ENCODE measurements at places on chromosomes 5 and 9. TPM values are rescaled to one million over a fixed set of nuclear protein-coding genes. Genes with fewer than 3 reads are reported as not detected.

FAM170A gene
- polyA plus RNA-seq, result not detected

RARS1 gene
- 80.4 TPM for polyA plus RNA-seq

EIF4E1B gene
- not detected for polyA plus RNA-seq

DNA sequence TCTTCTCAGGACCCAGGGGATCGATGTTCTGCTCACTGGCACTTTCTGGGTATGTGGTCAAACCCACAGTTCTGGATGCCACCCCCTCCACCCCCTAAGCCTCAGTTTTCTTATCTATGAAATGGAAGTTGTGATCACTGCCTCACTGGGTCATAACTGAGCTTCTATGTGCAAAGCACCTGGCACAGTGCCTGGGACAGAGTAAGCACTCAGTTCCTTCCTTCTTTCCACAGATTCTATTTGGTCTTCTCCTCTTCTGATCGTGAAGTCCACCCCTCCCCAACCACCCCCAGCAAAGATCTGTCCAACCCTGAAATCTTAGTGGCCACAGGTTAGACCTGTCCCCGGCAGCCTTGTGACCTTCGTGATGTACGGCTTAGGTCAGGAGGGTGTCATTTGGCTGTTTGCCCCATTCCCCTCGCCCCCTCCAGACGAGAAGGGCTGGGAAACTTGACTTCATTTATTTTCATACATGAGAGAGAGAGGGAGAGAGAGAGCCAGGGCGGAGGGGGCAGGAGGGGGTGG, 181.4 kb downstream of the FGF18 start:
- DNase-seq, result peak; percentile 16

All from IMR-90 (cell line).